ENCODE measurements at places on chromosomes 7 and 10.

- no peak for DNase-seq
These were observed 324.3 kb downstream of the DNAJB6 start for GRCh38 chr7:157660971-157661610.

GRCh38 chr7:44056681-44057080 lies 8.7 kb downstream of the PGAM2 start:
- no peak for DNase-seq

- no peak for DNase-seq
These were observed 2.8 kb upstream of the CUL1 start for GRCh38 chr7:148695953-148696352.

GRCh38 chr7:43758029-43758821 lies at the start of gene BLVRA:
Gene BLVRA (plus strand): TSS chr7:43758680. CDS start chr7:43771159, 12,479 bp downstream.
- peak; percentile 53 for DNase-seq

DNA sequence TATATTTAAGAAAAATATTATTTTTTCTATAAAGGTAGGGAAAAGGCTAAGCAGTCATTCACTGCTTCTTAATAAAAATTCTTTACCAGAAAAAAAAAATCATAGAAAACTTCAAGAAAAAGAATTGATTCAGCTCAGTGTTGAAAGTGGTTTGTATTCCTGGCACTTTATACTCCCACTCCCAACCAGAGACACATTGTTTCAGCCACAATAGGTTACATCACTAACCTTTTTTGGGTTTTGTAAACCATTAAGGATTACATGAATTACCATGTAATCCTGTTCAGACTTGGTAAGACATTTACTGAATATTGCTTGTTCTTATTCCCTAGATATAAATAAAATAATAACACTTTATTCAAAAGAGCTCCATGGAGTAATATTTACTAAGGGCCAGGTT lies 46.6 kb downstream of the MINPP1 start:
- no peak for DNase-seq

DNA sequence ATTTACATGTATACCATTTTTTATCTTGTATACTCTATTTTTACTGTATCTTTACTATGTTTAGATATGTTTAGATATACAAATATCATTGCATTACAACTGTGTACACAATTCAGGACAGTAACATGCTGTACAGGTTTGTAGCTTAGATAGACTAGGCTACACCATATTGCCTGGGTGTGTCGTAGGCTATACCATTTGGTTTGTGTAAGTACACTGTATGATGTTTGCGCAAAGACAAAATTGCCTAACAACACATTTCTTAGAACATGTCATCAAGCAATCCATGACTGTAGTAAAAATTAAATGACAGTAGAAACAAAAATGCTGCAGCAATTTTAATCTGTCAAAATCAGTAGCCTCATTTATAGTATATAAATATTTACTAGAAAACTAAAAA lies 812.2 kb downstream of the GRM8 start:
- DNase-seq, result no peak

- DNase-seq, result no peak
These were observed 1.5 kb downstream of the ZP3 start for GRCh38 chr7:76426246-76426645.

Data from activated CD8-positive, alpha-beta memory T cell treated with anti-CD3 and anti-CD28 coated beads for 1 hour (primary cell).